Forelimb muscle (tissue), 1 donor: ENCODE measurements at places on chromosomes 5 and 9.

DNA sequence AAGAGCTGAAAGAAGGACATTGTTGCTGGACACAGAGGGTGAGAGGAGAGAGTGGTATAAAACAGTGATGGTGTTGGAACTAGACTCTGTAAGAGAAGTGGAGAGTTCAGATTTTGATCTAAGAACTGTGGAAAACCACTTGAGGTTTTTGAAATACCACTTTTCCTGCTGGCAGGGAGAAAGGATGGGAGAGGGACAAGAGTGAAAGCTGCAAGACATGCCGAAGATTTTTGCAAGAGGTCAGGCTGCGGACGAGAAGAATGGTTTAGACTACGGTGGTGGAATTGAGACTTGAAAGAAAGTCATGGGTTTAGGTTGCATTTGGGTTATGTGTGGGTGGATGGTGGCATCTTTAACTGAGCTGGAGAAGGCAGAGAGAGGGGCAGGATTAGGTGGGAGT is 202.2 kb upstream of the RPS23 start:
- DNase-seq: no peak

DNA sequence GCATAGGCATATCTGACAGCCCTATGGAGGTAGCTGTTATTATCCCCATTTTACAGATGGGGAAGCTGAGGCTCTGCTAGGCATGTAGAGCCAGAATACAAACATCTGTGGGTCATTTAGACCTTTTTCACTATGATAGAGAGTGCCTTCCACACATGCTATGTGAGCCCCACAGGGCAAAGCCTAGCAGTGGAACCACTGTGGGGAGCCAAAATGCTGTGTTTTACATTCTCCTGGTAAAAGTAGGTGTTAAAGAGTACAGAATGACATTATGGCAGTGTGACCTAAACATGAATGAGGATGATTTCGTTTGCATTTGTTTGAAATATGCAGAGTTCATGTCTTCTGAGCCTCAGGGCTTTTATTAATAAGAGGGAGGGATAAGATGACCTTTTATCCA is 265.2 kb downstream of the MAST4 start:
- no peak for DNase-seq

GRCh38 chr5:42994555-42995359 is 45.4 kb downstream of the ANXA2R start:
- DNase-seq: no peak

DNA sequence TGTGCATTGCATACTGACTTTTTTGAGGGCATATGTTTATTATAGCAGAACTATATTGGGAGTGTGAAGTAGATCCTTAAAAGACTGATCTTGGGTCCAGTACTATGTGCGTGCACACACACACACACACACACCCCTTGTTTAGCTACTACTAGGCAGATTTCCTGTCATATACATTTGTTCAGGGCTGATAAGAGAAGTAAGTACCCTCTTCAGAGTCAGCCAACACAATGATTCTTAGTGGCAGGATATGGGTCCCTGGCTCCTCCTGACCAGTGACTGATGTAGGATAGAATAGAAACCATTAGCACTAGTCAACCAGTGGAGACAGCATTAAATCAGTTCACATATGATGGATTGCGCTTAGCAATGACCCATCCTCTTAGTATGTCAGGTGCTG is 76.2 kb upstream of the MIER3 start:
- DNase-seq: no peak

DNA sequence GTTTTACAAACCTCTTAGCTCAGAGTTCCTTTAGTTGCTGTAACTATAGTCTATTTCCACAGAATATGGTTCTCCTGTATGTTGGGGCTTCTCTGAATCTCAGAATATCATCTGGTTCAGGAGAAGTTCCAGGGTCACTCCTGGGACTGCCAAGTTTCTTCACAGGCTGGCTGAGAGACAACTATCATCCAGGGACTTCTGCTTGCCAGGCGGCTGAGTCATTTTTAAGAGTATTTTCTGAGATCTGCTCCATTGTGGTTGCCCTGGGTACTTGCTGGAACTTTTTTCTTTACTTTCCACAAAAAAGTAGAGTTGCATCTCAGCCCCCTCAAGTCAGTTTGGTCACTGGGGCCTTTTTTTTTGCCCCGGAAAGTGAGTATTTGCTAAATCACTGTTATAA is 566.5 kb downstream of the LRRC70 start:
- no peak for DNase-seq

GRCh38 chr5:27734838-27735237 is 696.5 kb upstream of the CDH9 start:
- DNase-seq: no peak

DNA sequence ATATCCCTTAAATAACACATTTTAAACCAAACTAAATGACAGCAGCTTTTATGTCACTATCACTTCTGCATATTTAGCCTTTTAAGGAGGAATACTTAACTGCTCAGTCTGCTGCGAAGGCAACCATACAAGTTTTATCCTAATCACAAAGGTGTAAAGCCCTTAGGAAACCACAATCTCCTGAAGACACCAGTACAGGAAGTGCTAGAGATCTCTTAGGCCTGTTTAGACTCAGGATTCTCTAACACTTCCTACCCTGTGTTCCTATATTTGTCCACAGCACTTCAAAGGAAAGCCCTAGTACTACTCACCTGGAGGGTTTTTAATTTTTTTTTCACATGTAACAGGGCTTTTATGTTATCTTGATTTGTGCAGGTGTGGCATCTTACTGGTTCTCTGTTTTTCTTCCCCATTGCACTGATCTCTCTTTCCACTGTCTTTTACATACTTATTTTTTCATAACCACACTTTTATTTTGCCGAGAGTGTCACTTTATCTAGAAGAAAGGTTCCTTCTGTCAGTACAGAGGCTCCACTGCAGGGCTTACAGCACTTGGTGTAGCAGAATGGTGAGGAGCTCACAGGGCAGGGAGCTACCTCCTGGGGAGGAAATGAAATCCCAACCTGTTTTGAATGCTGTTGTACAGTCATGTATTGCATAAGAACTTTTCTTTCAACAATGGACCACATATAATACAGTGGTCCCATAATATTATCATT is 1060.6 kb upstream of the ACO1 start:
- DNase-seq: no peak

DNA sequence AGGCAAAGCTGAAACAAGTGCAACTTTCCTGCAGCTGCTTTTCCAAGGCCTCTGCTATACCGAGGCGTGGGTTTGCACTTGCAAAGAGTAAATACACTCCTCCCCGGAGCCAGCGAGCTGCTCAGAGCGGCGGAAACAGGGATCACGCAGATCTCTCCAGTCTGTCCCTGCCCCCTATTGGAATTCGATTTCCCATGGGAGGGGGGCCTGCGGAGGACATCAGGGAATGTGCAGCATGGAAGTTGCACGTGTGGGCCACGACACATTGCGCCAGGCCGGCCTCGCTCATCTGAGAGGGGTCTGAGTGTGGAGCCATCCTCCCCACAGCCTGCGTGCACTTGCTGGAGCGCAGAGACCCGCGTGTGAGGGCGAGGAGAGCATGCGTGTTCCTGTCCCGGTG is 104.3 kb upstream of the PHYKPL start:
- DNase-seq: no peak

DNA sequence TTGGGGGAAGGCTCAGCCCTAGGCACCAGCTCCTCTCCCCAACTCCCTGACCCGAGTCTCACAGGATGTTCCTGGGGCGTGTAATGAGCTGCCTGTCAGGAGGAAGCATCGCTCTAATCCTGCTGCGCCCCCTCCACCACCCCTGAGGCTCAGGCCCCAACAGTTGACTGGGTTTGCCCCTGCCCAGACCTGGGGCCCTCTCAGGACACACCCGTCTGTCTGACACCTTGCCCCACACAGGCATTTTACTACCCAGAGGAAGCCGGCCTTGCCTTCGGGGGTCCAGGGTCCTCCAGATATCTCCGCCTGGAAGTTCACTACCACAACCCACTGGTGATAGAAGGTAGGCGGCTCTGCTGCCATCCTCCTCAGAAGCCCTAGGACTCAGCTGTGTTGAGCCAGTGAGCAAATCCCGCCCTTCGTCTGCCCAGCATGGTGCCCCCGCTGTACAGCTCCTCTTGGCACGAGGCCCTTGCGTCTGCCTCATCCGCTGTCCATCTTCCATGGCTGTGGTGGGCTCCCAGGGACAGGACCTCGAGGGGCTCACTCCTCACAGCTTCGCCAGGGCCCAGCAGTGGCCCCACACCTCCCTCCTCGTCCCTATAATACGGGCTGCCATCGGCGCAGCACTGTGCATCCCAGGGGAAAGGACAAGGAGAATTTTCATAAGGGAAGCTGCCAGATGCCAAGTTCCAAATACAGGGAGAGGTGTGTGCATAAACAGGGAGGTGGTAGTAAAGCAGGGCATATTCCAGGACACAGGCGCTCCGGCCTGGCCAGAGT is 8.0 kb downstream of the DBH start:
- no peak for DNase-seq

- no peak for DNase-seq
These were observed 164.1 kb downstream of the HSD17B3 start for GRCh38 chr9:96137671-96138429.

GRCh38 chr9:107044872-107045271 is 181.9 kb downstream of the ZNF462 start:
- DNase-seq: no peak

- DNase-seq: no peak
These were observed 26.9 kb downstream of the ADAM19 start for GRCh38 chr5:157548513-157549282.

DNA sequence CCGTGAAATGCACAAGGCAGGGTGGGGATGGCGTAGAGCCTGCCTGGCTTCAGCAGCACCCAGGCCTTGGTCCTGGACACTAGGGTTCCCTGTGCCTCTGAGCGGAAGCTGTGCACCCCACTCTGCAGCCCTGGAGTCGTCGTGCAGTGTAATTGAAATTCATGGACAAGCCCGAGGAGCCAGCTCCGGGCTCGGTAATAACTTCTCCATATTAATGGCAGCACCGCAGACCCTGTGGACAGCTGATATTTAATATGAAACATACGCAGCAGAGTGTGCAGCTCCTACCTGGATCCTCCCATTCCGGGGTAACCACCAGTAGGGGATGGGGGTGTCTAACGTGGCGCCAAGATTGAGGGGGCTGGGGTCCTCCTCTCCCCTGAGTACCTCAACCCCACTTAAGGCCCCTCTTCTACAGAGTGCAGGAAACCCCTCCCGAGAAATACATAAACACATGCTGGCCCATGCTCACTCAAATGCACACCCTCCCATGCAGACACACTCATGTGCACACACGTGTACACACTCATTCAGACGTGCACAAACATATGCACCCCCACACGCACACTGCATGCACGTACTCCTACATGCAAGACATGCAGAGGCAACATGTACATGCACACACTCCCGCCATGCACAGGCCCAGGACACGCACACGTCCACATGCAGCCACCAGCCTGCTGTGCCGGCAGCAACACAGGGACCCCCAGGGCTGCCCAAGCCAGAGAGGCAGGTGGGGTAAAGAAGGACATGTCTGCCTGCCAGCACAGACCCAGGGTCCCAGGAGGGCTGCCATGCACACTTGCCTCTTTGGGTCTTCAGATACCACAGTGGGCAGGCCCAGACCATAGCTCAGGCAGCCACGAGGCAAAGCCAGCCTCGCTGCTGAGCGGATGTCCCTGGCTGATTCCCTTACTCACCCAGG is 8.1 kb downstream of the ADAMTS2 start:
- DNase-seq: no peak

DNA sequence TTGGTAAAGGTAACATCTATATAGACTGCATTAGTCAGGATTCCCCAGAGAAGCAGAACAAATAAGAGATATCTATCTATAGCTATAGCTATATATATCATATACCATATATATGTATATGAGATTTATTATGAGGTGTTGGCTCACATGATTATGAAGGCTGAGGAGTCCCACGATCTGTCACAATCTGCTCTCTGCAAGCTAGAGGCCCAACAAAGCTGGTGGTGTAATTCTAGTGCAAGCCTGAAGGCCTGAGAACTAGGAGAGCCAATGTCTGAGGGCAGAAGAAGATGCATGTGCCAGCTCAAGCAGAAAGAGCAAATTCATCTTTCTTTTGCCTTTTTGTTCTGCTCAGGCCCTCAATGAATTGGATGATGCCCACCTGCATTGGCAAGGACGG is 102.2 kb upstream of the PLPPR1 start:
- no peak for DNase-seq

- DNase-seq: no peak
These were observed 2.2 kb upstream of the ELL2 start for GRCh38 chr5:95963650-95964410.

- DNase-seq: no peak
These were observed 22.7 kb downstream of the JADE2 start for GRCh38 chr5:134547999-134548658.

DNA sequence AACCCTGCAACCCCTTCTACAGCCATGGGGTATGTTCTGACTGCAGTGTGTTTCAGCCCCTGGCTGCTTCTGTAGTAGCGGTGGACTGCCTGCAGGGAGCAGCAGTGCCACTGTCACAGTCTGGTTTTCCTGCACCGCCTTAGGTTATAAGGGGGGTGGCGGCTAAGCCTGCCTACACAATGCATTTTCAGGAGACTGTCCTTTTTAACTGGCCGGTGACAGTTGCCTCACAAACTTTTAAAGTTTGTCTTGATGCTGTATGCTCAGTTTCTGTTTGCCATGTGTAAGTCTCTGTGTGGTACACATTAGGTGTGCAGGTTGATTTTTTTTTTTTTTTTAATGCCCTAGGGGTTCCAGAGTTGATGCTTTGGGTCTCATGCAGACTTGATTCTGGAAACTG is 53.0 kb downstream of the NUP214 start:
- DNase-seq: peak; percentile 24

- no peak for DNase-seq
These were observed 144.9 kb downstream of the GOLPH3 start for GRCh38 chr5:32029261-32029660.

DNA sequence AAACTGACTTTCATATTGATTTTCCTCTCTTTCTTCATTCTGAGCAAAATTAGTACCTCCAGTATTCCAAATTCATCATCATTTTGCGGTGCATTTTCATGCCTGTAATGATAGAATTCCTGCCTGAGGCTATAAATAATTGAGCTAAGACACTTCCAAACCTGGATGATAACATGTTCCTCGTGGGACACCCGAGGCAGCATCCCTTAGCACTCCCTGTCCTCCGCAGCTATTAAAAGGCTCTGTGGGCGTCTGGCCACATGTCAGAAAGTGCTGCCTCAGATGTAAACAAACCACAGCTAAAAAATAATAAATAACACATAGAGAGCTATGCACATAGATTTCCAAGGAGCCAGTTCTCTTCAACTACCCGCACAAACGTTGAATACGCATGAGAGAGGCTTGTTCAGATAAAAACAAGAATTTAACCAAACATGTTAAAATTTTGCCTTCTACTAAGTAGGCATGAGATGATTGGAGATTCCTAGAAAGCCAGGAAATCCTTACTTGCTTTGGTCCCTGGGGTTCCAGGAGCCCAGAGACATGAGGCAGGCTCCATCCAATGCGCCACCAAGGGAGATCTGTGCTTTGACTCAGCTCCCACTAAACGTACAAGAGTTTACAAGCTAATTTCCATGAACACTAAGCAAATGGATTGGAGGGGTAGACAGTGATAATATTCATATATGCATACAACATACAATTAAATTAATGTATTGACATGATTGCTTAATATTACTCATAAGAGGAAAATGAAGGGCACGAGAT is 82.7 kb downstream of the SHC3 start:
- DNase-seq: no peak

- DNase-seq: no peak
These were observed 219.9 kb downstream of the COX7C start for GRCh38 chr5:86837610-86838009.

GRCh38 chr9:18776836-18777820 is 255.9 kb downstream of the SAXO1 start:
- DNase-seq: no peak
